ENCODE measurements at places on chromosomes 5 and 9.

DNA sequence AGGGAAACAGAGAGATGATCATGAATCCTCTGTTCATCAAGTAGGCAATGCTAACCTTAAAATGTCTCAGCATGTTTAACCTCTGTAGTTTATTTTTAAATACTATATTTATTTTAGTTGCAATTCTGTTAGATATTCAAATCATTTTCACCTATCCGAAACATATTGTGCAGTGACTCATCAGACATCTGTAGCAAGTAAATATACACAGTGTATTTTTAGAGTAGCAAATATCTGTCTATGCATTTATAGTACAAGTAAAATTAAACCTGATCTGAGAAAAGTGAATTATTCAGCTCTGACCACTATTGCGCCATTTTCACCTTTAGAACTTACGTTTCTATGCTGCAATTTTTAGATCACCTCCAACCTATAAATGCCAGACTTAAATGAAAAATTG lies 24.3 kb upstream of the TUSC1 start:
- DNase-seq: no peak

DNA sequence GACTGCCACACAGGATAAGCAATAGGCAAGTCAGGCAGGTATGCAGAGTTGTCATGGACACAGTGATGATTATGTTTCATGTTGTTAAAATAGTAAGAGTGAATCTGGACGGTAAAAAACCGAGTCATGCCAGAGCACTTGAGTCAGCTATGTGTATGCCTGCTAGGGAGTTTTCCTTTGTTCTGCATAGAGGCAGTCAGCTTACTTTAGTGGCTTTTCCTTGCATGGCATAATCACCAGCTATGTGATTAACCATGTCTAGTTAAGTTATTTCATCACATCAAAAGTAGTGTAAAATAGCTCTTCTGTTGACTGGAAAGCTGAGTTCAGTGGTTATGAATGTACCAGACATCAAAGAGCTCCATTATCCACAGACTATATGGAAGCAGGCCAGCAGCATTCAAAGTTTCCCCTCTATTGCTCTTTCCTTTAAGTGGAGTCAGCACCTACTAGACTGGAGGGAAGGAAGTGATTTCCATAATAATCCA lies 989.8 kb downstream of the TLE1 start:
- DNase-seq: no peak

DNA sequence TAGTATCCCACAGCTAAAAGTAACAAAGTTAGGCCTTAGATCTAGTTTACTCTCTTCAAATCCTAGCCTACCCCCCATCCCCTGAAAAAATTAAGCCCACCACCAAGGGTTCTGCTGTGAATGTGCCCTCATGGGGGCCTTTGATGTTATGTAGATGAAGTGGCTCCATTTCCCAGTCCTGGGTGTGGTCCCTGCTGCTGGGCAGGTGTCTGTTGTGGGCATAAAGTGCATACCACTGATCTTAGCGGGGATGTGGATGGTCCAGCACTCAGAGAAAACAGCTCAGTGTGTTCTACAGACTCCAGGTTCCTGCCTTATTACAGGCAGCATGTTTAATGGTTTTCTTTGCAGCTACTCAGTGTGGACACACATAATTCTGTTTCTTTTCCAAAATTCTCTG lies 1.9 kb downstream of the PCBD2 start:
- DNase-seq: no peak

DNA sequence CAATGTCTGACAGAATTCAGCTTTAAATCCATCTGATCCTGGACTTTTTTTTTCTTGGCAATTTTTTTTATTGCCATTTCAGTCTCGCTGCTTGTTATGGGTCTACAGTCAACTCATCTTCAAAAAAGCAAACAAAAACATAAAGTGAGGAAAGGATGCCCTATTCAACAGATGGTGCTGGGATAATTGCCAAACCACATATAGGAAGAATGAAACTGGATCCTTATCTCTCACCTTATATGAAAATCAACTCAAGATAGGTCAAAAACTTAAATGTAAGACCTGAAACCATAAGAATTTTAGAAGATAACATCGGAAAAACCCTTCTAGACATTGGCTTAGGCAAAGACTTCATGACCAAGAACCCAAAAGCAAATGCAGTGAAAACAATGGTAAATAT lies 389.1 kb upstream of the ST8SIA4 start:
- DNase-seq: no peak

DNA sequence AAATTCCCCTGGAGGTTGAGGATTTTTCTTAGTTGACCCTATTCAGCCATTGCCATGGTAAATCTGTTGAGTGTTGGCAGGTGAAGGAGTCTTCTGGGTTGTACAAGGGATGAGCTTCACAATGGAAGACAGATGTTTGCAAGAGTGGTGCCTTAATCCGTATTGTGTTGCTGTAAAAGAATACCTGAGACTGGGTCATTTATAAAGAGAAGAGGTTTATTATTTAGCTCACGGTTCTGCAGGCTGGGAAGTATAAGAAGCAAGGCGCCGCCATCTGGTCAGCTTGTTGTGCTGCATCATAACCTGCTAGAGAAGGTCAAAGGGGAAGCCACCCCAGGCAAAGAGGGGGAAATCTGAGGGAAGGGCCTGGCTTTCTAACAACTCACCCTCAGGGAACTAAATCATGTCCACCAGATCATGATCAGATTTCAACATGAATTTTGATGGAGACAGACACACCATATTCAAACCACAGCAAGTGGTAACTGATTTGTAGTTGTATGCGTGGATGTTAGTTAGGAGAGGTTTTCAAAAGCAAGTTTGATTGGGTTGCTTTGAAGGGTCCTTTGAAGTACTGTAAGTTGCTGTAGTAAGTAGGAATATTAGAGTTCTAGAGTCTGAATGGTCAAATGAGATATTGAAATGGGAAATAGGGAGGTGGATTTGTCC lies 2.5 kb downstream of the TNPO1 start:
- DNase-seq: peak; percentile 74

- DNase-seq: no peak
Measured at GRCh38 chr5:5756762-5757161, 334.3 kb downstream of the ICE1 start.

DNA sequence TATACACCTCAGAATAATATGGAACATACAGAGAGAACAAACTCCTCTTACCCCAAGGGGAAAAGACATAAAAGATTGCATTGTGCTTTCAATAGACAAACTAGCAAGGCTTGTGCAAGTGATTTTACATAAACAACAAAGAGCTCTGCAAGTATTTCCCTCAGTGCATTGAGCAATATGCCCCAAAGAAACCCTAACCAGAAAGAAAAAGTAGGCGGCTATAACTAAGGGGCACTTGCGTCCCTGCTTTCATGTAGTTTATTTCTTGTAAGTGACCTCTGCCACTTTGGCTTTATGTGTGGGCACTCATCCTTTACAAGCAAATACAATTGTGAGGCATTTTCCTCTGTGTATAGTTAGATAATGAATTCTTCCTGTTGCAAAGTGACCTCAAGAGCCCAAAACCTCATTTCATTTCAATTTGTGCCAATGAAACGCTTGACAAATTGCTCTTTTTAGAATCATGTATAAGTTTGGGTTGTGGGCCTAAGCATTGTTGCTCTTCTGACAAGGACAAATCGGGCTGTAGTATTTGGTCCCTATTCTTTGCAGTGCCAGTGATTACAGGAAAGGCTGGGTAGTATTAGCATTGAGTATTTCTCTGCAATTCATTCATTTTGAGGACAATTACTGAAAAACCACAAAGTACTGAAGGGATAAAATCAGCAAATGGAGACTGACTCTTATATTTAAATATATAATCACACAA lies 282.2 kb downstream of the DTWD2 start:
- DNase-seq: no peak

GRCh38 chr9:112371060-112371459 lies 8.8 kb upstream of the HSDL2 start:
- DNase-seq: no peak

- no peak for DNase-seq
Measured at GRCh38 chr5:168978015-168978414, 322.9 kb downstream of the SLIT3 start.

DNA sequence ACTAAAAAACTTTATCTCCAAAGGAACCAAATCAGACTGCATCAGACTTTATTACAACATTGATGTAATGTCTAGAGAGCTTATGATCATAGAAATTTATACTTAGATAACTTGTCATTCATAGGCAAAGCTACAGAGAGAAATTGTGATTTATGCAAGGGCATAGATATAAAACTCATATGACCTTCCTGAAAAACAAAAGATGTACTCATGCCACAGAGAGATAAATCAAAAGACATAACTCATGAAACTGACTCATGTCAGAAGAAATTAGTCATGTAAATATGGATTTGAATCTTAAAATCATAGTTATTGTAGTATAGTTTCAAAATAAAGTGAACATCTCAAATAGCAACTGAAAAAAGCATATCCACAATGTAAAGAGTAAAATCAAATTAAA lies 186.2 kb downstream of the GABBR2 start:
- DNase-seq: no peak

DNA sequence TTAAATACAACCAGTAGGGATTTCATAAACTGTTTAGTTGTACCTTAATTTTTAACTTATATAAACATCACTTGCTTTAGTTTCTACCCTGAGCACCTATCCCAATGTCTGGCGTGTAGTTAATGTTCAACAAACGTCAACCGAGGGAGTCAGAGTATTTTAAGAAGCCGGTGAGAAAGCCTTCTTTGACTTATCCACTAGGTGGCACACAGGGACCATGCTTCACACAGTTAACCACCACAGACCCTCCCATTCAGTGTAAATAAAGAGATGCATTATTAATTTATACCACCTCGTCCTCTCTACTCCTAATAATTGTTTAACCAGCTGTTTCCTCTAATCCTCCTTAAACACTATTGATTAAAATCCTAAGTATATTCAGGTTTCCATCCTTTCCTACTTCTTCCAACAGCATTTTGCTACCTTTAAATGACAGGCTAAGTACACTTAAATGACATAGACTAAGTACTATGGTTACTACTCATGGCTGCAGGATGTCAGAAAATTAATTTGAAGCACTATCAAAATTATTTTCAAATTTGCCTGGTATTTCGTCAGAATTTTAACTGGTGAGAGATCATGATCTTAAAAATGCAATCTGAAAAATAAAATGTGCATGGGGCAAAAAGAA lies 2.3 kb downstream of the HAPLN1 start:
- DNase-seq: no peak

DNA sequence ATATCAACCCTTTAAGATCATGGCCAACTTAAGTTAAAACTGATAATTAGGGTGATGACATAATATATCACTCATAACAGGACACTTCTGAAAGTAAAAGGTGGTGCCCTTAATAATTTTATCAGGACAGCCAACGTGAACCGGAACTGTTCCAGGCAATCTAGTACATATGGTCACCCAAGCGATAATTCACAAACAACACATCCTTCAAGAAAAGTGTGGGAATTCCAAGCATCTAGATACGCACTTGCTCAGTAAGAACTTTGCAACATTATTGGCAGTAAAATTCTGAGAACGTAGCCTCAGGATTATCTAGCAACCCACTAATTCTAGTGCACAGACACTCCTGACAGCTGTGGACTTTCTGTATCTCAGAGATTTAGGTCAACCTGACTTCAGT lies 85.7 kb downstream of the ALDH7A1 start:
- no peak for DNase-seq

DNA sequence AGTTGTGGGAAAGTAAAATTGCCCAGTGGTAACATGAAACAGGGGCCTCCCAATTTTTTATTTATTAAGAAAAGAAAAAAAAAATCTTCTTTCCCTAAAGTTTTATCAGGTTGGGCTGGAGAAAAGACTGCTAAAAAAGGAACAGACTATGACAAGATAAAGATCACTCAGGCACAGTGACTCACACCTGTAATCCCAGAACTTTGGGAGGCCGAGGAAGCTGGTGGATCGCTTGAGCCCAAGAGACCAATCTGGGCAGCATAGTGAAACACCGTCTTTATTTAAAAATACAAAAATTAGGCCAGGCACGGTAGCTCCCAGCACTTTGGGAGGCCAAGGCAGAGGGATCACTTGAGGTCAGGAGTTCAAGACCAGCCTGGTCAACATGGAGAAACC lies 312.5 kb downstream of the CETN3 start:
- no peak for DNase-seq

DNA sequence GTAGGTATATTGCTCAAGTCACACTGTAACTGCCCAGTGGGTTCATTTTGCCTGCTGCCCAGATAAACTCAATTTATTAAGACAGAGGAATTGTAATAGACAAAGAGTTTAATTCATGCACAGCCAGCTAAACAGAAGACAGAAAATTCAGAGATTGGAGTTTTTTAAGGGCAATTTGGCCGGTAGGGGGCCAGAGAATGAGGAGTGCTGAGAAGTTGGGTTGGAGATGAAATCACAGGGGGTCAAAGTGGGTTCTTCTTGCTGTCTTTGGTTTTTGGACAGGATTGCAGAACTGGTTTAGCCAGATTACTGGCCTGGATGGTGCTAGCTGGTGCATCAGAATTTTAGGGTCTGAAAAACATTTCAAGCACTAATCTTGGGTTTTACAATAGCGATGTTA lies 20.7 kb upstream of the IL33 start:
- DNase-seq: no peak

Measured in tibial artery (tissue), 4 donors.